HS-5 (cell line): ENCODE measurements at places on chromosomes 3 and 15.

GRCh38 chr15:67108122-67108961 lies 42.9 kb downstream of the SMAD3 start:
- no peak for DNase-seq

DNA sequence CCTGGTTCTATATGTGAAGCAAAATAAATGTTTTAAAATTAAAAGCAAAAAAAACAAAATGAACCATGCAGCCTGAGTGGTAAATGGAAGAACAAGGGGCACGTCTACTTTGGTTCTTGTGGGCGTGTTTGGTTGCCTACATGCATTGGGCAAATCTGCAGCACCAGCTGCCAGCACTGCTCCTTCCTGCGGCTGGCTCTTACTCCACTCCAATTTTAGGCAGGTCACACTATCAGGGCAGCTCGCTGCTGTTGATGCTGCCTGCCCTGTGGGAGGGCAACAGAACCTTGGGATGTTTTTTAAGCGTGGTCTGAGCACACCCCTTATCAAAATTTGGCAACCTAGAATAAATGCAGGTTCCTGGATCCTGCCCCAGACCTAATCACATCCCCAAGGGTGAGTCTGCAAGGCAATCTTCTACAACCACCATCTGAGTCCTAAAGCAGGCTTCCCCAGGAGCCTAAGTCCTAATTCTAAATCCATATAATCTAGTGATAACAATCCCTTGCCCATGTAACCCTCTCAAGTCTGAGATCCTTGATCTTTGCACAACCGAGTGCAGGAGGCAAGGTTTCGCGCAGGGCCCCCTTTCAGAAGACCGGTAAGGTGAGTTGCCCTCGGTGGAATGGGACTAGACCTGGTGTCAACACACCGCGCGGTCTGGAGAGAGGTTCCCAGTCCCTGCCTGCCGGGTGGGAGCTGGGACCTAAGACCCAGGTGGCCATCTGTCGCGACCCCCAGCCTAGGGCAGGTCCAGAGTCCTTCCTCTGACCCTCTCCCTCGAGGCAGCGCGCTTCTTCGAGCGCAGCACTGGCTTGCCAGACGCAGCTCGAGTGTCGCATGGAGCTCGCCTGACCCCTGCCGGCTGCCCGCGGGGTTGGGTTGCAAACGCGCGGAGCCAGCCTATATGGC lies 15.9 kb downstream of the IVD start:
- DNase-seq = no peak

GRCh38 chr3:4688411-4688810 lies 195.3 kb downstream of the ITPR1 start:
- DNase-seq = no peak

DNA sequence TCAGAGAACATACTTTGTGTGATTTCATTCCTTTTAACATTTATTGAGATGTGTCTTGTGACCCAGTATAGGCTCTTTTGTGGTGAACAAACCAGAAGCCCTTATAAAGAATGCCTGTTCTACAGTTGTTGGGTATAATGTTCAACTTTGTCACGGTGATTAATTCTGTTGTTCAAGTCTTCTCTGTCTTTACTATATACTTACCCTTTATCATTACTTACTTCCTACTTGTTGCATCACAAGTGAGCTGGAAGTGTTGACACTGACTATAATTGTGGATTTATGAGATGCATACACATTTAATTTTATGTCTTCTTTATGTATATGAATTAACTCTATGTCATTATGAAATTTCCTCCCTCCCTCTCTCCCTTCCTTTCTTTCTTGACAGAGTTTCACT lies 59.7 kb upstream of the TBL1XR1 start:
- DNase-seq = no peak

DNA sequence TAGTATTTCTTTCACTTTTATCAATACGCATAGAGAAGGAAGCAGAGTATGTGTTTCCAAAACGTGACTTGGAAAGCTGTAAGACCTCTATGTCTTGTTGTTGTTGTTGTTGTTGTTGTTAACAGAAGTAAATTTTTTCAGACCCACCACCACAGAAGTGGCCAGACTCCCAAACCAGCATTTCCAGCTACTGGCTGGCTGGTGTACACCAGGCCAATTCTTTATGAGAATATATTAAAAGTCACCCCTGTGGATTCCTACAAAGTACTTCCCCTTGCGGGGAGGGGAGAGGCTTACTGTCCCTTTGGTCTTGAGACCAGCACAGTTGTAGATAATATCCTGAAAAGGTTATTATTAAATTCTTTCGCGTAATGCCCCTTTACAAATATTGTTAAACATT lies 1.6 kb upstream of the FOXP1 start:
- DNase-seq = no peak

GRCh38 chr15:57697588-57697987 lies 8.9 kb upstream of the POLR2M start:
- DNase-seq = no peak

DNA sequence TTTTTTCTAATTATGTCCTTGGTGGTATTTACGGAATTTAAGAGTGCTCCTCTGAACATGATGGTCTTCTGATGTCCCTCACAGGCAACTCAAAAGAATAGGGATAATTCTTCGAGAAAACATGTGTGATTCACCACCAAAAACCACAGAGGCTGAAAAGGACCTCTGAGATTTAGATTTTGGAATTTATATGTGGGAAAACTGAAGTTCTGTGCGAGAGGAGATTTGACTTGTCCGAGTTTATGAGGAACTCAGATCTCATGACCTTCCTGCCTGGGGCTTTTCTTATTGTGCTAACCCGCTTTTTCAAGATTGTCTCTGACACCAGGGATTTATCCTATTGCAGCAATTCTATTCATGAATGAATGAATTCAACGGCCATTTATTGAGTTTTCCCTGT lies 142.4 kb downstream of the FAM43A start:
- no peak for DNase-seq

- no peak for DNase-seq
Measured at GRCh38 chr15:101177866-101178265, 74.0 kb downstream of the CHSY1 start.

DNA sequence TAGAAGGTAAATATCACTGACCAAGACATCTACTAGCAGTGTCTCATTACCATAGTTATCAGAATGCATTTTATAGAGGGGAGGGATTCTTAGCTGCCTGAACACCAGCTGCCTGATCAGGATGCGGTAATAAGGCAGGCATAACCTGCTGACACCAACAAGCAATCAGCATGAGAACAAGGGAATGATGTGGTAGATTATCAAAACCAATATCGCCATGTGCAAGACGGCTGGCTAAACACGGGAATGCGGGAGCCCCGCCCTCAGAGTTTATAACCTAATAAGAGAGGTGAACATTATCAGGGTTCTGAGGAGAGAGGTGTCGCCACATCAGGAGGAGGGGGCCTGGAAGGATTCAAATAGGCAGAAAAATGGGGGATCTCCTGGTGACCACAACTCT lies 20.5 kb downstream of the B4GALT4 start:
- DNase-seq = no peak

GRCh38 chr3:59450946-59451763 lies 401.3 kb upstream of the CFAP20DC start:
- DNase-seq = no peak

- DNase-seq = no peak
Measured at GRCh38 chr3:8595695-8596115, 48.9 kb downstream of the SSUH2 start.

DNA sequence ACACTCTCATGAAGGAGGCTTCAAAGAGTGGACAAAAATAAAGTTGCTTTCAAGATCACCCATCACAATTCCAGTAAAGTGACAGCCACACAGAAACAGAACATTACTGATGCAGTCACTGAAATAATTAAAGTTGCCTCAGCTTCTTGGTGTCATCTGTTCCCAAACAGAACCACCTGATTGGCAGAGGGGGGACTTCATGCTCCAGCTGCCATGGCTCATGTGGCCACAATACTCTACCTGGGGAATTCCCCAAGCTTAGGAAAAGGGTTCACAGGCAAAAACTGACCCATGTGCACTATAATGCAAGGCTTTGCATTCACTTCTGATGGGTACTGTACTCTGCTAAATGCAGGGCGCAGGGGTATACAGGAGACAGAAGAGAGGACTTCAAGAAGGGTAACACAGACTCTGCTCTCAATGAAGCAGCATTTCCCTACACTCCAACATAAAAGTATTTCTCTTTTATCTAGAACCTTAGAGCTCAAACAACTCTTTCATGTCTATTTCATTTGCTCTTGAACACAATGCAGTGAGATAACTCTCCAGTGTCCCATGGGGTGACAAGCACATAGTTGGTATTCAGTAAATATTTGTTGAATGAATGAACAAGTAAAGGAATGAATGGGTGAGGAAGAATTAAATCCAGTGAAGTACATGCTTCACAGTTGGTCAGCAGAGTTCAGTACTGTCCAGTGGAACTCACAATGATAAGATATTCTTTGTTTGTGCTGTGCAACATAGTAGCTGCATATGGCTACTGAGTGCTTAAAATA lies 8.6 kb upstream of the CTNNB1 start:
- no peak for DNase-seq

GRCh38 chr15:90171623-90172022 lies 29.5 kb upstream of the SEMA4B start:
- DNase-seq = no peak

GRCh38 chr3:151145713-151146070 lies 57.3 kb downstream of the GPR171 start:
- DNase-seq = no peak

- DNase-seq = no peak
Measured at GRCh38 chr3:170536712-170537111, 49.2 kb downstream of the SLC7A14 start.

DNA sequence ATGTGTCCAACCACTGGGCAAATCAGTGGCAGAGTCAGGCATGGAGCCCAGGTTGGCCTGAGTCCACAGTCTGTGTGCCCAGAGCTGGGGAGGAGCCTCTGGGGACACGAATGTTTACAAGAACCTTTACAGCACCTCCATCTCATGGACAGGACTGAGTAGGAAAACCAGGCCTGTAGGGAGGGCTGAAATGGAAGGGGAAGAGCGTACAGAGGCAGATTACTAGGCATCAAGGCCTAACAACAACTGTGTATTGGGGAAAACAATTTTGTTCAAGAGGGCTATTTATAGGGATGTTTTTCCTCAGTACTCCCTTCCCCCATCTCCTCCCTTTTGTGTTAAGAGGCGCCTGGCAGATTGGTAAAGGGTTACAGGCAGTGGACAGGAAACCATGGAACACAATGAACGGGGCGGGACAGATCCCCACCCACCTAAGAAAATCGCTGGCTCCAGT lies 15.1 kb upstream of the ARHGAP31 start:
- DNase-seq = no peak

DNA sequence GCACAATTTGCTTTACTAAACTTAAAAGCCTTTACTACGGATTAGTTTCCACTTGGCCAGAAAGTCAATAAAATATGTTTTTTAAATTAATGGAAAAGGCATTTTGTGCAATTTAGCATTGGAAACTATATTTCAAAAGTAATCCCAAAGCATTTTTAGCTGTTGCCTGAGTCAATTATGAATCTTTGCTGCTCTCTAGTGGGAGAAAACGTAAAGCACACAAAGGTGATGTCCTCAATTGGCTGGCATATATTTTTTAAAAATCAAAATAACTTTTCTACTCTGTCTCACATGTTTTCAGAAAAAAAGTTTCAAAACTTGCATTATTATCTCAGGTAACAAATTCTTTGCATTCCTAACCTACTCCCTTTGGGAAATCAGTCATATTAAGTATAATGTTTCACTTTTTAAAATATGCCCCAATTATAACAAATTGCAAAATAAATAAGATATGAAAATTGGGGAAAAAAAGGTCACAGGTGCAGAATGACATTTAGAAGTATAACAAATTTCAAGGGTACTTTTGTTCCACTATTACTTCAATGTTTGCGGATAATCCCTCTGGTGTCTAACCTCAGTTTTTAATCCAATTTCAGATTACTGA lies 47.2 kb upstream of the TEX55 start:
- DNase-seq = peak; percentile 15

DNA sequence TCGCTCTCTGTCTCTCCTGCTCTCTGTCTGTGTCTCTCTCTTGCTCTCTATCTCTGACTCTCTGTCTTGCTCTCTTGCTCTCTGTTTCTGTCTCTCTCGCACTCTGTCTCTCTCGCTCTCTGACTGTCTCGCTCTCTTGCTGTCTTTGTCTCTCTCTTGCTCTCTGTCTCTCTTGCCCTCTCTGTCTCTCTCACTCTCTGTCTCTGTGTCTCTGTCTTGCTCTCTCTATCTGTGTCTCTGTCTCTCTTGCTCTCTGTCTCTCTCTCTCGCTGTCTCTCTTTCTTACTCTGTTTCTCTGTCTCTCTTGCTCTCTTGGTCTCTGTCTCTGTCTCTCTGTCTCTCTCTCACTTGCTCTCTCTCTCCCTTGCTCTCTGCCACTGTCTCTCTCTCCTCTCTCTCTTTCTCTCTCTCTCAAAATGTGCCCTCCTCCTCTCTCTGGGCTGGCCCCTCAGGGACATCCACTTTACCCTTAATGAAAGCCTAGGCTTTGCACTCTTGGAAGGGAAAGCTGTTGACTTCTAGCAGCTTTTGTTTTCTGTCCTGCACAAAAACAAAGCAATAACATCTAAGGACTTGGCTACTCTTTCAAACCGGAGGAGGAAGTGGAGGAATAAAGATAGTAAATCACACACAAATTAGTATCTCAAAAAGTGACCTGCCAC lies 73.9 kb upstream of the NR2E3 start:
- DNase-seq = no peak

DNA sequence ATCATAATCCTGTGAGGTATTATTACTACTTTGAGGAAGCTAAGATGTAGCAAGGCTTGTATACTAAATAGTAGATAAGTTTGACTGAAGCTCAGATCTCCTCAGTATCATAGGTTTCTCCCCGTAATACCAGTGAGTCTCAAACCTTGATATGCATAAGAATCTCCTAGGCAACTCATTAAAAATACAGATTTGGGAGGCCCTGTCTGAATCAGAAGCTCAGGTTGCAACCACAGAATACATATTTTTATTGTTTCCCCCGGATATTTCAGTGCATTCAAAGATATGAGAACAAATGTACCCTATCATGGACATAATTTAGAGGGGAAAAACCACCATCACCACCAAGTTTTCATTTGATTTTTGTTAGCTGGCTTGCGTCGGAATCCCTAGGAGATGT lies 242.1 kb upstream of the C2CD4B start:
- no peak for DNase-seq

DNA sequence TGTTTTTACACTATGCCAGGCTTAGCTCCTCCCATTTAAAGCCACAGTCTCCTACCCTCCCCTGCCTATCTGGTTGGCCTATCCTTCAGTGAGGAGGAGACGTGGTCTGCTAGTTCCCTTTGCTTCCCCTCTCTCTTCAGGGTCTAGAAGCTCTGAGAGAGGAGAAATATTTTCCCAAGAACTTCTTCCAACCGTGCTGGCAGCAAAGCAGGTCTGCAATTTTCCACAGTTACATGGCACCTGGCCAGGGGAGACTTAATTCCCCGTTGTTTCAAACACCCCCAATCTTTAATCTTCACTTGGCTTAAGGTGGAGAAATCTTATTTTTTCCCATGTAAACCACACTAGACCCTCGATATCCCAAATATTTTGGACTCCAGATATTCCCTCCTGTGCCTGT lies 149.5 kb upstream of the MCTP2 start:
- DNase-seq = no peak

GRCh38 chr3:1578124-1578806 lies 485.4 kb downstream of the CNTN6 start:
- no peak for DNase-seq

DNA sequence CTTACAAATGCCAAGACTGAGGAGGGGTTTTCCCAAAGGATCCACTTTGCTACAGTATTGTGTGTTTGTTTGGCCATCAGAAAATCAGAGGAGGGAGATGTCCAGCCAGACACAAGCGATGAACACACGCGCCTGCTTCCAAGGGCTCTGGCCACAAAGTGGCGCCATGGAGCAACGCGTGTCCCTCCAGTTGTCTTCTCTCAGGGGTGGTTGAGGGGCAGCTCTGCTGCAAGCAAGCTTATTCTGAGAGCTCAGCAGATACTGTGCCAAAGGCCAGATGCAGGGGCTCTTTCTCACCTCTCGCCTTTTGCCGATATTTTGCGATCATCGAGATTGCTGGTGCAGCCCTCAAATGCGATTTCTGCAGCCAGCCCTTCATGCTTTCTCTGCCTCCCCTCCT lies 88.9 kb upstream of the OSBPL11 start:
- DNase-seq = no peak
